ENCODE measurements at places on chromosomes 2 and 18. TPM values are rescaled to one million over a fixed set of nuclear protein-coding genes. Genes with fewer than 3 reads are reported as not detected.

The C1QL2 gene
- not detected for total RNA-seq

DNA sequence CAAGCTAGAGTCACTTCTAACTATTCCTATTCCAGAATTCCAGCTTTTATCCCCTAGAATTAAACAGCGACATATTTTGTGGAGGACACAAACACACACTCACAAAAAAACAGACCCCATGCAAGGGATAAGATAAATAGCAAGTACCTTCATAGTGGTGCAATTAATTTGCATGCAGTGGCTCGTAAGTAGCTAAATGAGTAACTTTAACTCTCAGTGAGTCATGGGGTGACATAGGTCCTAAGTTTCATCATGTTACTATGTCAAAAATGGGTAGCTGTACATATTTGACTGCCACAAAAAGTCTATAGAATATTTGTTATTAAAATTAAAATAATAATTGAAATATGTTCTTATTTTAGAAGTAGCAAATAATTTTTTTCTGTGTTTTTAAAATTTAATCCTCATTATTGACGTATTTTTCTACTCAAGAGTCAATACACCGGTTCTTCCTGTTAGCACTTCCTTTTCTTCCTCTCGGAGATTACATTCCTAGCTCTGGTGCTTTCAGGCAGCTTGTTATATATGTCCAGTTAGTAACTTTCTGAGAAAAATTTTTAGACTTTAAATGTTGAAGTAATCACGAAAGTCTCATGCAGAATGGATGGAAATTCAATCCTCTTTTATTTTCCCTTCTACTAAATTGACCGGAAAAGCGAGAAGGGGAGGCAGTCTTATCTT, 247.0 kb downstream of the KCNH7 start:
- peak; percentile 53 for ATAC-seq

The C2orf68 gene
- 21.6 TPM for total RNA-seq

DNA sequence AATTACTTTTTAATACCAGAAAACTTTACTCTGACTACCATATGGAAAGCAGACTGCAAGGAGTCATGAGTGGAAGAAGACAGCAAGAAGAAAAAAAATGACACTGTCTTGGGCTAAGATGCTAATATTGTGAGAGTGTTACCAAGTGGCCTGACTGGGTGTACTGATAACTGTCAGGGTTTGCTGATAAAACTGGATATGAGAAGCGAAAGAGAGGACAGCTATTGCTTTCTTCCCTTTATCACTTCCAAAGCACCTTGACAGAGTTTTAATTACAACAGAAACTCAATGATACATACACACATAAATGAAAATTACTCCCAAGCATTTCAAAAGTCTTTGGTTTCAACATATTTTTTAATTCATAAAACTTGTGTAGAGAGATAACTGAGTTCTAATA, 368.5 kb downstream of the ZEB2 start:
- no peak for ATAC-seq

The DSG4 gene
- total RNA-seq: not detected

GRCh38 chr2:222819722-222820333, 41.0 kb upstream of the ACSL3 start:
- ATAC-seq: peak; percentile 62

DNA sequence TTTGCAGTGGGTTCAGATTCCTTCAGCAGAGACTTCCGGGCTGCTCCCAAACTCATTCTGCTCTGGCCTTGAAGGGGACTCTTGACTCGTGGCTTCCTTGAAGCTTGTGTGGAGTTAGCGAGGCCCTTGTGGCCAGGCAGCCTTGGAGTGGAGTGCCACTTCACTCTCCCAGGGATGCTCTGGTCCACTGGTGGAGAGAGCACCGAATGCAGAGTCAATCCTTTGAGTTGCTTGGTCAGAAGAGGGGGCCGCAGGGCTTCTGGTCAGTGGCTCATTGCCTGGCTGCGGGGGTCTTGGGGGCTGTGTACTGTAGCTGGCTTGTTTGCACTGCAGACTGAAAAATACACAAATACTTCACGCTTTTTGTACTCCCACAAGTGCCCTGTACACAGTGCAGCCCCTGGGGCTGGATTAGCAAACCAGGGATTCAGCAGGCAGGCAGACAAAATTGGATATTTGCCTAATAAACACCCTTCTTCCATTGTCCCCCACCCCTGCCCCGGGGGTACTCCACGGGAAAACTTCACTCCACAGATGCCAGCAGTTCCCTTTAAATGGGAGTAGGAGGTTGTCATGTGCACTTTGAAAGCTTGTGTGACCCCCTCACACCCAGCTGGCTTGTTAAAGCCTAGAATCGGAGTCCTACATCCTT, 3.2 kb downstream of the GLI2 start:
- ATAC-seq: no peak

- peak; percentile 74 for ATAC-seq
Measured at GRCh38 chr2:231926180-231926741, at the start of gene NPPC. NPPC (minus strand) TSS chr2:231926396; CDS start chr2:231926249, 147 bp downstream.

The SLC4A3 gene
- total RNA-seq: not detected

DNA sequence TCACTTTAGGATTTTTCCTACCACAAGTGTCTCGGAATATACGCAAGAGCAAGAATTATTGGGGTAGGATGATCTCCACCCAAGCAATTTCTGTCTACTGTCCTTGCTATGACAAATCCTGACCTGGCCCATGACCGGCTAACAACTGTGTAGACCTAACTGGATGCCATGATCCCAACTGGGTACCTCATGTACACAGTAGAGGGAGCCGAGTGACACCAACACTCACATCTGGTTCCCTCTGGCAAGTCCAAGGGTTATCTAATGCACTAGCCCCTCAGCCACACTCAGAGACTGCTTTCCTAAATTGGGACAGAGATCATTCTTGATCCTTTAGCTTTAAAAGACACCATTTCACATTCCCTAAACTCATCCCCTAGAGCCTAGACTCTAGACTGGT, 60.7 kb upstream of the ZNF532 start:
- ATAC-seq: no peak

- ATAC-seq: no peak
Measured at GRCh38 chr2:5287558-5288334, 404.4 kb upstream of the SOX11 start.

- ATAC-seq: no peak
Measured at GRCh38 chr2:118584877-118585276, 262.6 kb downstream of the EN1 start.

DNA sequence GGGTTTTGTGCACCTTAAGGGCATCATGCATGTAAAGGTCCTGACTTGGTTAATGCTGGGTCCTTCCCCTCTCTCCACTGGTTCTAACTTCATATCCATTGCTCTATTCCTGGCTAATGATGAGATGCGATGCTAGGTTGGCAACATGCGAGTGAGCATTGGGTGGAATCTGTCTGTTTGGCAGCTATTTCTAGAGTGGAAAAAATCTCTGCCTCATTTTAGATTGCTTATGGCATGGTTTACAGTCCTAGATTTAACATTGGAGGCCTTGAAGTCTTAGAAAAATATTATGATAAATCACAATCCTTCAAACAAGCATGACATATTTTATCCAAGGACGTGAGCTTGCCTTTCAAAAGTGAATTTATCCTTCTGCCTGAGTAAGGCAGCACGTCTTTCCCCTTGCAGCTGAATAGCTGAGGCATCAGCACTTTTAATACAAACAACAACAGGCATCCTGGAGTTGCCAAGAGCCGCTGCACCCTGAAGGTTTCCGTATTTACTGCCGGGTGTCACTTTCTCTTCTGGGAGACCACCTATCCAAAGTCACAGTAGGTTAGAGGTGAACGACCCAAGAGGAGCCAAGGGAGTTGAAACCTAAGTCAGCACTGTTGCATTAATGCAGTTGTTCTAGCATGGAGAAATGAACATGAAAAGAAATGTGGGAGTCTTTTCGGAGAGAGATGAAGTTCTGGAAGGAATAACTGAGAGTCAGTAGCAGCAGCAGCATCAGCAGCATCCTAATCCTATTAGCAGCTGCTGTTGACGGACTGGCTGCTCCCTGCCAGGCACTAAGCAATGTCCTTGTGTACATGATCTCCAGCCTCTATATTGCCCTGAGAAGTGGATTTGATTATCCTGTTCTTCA, 78.4 kb downstream of the MAPK4 start:
- no peak for ATAC-seq

DNA sequence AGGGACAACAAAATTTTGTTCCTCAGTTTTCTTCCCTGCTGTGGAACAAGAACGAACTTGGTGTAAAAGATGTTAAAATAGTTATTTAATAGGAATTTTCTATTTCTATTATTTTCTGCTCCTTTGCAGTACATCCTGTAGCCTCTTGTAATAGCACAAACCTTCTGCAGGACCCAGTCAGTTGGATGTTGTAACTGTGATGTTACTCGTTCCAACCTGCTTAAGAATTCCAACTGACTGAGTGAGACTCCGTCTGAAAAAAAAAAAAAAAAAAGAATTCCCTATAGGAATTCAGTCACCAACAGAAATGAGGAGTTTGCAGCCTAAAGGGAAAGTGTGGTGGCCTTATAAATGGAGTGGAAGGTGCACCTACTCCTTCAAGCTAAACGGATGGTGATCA, 46.4 kb upstream of the CDH20 start:
- no peak for ATAC-seq

GRCh38 chr2:86052265-86052664, 53.4 kb downstream of the POLR1A start:
- no peak for ATAC-seq

DNA sequence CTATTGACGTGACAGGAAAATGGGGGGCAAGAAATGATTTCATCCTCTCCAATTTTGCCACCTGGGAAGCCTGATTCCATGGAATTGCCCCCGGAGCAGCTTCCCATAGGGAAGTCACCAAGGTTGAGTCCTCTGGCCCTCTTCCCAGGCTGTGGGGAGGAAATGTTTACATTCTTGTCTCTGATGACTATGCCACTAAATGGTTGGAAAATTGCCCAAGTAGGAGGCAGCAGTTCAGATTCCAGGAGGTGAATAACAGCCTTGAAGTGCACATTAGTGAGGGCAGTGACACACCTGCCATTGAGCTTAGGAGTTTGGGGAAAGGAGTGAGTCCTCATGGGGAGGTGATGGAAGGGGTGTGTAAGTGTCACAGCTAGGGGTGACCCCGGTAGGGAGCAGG, 449.2 kb upstream of the DCC start:
- no peak for ATAC-seq

GRCh38 chr2:29817801-29818680, 103.3 kb downstream of the ALK start:
- no peak for ATAC-seq

DNA sequence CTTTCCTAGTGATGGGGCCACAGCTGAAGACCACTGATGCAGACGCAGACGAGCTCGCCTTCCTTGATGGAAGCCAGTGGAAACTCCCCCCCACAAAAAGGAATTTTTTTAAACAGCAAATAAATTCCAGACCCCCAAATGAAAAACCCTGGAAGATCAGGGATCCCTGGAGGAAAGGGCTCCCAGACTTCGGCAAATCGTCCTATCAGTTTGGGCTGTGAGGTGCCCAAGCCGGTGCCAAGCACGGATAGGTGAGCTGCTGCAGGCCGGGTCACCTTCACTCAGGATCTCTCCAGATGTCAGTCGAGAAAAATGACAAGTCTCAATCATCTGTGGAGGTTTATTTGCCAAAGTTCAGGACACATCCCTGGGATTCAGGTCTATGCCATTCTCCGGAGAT, 42.0 kb downstream of the RTP5 start:
- no peak for ATAC-seq

DNA sequence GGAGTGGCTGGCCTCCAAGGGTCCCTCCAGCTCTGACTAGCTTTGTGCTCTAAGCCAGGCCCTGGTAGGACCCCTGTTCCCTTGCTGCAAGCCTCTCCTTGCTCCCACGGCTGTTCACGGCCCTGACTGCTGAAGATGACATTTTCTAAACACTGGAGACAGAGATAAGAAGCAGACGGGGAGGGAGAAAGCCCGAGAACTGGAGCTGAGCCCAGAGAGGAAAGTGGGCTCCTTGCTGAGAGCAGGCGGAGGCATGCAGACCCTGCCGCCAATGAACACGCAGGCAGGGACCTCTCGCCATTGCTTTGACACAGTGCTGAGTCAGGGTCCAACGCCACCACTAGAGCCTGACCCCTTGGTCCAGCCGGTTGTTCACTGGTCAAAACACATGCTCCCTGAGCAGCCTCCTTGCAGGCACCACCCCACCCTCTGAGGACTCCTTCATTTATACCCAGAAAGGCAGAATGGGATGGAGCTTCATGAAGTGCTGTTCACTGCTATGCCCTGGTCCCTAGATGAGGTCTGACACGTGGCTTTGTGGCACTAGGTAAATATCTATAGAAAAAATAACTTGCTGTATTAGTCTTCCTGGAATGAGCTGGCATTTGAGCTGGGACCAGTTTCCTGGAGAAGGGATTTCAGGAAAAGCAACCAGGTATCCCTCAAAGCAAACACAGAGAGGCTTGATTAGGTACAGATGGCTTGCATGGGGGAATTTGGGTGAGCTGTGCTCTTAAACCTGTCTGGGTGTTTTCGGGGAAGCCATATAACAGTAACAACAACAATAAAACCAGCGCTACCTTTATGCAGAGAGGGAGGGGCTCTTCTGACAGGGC, 65.7 kb downstream of the MCFD2 start:
- ATAC-seq: no peak

The EGR4 gene
- 0.11 TPM for total RNA-seq

DNA sequence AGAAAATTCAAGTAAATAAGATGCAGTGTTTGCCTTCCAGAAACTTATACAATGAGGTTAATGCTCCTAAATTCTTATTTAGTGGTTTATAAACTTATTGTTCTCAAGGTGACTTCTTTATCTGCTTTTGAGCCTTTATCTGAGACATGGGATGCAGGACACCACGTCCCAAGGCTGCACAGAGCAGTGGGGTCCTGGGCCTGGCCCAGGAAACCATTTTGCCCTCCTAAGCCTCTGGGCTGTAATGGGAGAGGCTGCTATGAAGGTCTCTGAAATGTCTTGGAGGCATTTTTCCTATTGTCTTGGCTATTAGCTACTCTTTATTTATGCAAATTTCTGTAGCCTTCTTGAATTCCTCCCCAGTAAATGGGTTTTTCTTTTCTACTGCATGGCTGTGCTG, 652.6 kb upstream of the SETBP1 start:
- no peak for ATAC-seq

GRCh38 chr2:170229744-170230143, 51.8 kb downstream of the MYO3B start:
- no peak for ATAC-seq

The ACOXL gene
- 0.34 TPM for total RNA-seq

DNA sequence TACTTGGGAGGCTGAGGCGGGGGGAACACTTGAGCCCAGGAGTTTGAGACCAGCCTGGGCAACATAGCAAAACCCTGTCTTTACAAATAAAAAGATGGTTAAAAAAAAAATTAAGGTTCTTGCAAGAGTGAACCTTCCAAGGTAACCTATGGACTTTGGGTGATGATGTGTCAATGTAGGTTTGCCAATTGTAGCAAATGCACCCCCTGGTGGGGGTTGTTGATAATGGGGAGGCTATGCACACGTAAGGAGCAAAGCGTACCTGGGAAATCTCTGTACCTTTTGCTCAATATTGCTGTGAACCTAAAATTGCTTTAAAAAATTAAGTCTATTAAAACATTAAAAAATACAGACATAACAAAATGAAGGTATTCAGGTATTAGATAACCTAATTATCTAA, 70.4 kb downstream of the CWC22 start:
- no peak for ATAC-seq

The SIX2 gene
- total RNA-seq: not detected

The C2orf78 gene
- 0.08 TPM for total RNA-seq

The ERBB4 gene
- total RNA-seq: not detected

Measured in activated T-helper 17 cell treated with anti-CD3 and anti-CD28 coated beads, Interleukin-2, amount 50 U/mL, for 72 hours (primary cell).